ENCODE measurements at places on chromosomes 11 and 22. TPM values are rescaled to one million over a fixed set of nuclear protein-coding genes. Genes with fewer than 3 reads are reported as not detected.

Gene UPK2
- not detected for total RNA-seq

Gene EFEMP2
- 38.8 TPM for total RNA-seq

Gene OR52H1
- total RNA-seq = not detected

Gene SLC35C1
- 9.9 TPM for total RNA-seq

Gene MMP1
- not detected for total RNA-seq

Gene C11orf86
- total RNA-seq = not detected

Gene TCF20
- 61.8 TPM for total RNA-seq

Gene KRTAP5-8
- total RNA-seq = 0.40 TPM

Gene PES1
- total RNA-seq = 44.4 TPM

Gene C11orf68
- total RNA-seq = 74.0 TPM

DNA sequence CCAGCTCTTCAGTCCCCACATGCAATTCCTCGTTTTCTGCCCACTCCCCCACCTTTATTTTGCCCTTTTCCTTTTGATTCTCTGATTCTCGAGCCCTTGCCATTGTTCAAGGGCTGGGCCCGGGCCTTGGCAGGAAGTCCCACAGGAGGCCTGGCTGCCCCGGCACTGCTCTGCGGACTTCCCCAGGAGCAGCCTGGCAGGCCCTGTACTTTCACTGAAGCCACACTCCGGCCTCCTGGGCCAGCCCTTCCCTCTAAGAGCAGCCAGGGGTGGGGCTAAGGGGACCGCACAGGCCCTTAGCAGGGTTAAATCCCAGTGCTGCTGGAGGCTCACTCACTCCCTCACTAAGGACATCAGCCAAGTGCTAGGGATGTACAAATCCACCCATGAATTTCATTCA is 4.1 kb downstream of the LRRC32 start:
- DNase-seq = peak; percentile 29

- DNase-seq = no peak
Observed at GRCh38 chr22:19957445-19957844, 15.8 kb upstream of the TXNRD2 start.

DNA sequence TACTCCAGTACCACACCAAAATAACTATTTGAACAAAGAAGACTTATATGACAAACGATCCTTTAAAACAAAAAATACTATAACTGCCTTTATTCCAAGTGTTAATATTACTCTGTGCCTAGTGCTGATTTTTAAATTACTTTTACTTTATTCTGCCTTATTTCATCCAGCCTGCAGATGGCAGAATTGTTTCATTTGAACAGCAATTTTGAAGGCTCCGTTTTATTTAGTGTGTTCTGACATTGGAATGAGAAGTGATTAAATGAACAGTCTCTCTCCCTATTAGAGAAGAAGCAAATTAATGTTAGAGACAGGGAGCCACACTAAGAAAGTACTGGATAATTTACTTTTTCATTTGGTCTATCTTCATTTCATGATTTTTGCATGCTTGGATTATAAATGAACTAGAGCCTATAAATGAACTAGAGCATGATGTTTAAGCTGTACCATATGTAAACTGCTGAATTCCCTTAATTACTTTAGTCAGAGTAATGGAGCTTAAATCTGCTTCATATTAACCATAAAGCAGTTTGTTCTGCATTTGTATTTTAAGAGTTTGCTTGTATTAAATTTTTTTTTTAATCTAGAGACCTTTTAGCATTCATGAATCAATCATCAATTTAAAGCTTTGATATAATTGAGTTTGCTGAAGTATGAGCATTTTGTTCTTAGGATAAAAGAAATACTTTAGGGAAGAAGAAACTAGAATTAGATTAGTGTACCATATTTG is 9.8 kb downstream of the PDHX start:
- no peak for DNase-seq

- no peak for DNase-seq
Observed at GRCh38 chr22:39524753-39525657, 4.6 kb downstream of the ATF4 start.

DNA sequence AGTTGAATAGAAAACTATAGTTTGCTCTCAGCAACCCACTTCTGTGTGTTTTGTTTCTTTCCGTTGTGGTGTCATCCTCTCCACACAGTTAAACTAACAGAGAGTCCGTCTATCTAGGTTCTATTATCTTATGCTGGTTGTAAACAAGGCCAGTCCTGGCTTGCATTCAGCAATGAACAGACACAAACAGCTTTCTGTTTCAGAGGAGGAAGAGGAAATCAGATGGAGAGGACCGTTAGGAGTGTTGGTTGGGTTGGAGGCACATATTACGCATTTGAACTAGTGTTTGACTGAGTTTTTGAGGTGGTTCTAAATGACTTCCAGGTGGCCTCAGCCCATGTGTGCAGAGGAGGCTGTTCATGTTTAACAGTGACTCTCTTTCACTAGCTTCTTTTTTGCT is 129.5 kb upstream of the SORL1-AS1 start:
- DNase-seq = no peak

- DNase-seq = no peak
Observed at GRCh38 chr22:30743257-30744020, 48.8 kb downstream of the OSBP2 start.

DNA sequence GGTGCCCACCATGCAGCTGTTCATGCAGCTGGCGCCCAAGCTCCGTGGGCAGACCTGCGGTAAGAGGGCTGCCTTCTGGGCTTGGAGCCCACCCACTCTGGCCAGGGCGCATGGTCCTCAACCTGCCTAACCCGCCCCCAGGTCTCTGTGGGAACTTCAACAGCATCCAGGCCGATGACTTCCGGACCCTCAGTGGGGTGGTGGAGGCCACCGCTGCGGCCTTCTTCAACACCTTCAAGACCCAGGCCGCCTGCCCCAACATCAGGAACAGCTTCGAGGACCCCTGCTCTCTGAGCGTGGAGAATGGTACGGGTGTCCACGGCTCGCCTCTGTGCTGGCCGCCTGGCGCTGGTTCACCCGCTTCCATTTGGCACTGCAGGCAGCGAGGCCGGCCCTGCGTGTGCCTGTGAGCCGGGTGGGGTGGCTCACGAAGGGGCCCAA is 11.0 kb downstream of the MUC5AC start:
- DNase-seq = no peak

- DNase-seq = no peak
Observed at GRCh38 chr11:132123854-132124835, 753.7 kb downstream of the NTM start.

- DNase-seq = no peak
Observed at GRCh38 chr11:47915783-47916182, 64.6 kb upstream of the PTPRJ start.

GRCh38 chr11:1515082-1516060 is 28.8 kb upstream of the MOB2 start:
- DNase-seq = peak; percentile 86

DNA sequence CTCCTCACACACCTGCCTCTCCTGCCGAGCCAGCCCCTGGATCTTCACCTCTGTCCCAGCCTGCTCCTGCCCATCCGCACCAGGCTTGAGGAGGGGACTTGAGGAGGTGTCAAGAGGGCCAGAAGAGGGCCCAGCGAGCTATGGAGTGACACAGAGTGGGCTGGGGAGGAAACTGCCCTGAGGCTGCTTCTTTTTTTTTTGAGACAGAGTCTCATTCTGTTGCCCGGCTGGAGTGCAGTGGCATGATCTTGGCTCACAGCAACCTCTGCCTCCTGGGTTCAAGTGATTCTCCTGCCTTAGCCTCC is 21.9 kb upstream of the CDON start:
- DNase-seq = no peak

DNA sequence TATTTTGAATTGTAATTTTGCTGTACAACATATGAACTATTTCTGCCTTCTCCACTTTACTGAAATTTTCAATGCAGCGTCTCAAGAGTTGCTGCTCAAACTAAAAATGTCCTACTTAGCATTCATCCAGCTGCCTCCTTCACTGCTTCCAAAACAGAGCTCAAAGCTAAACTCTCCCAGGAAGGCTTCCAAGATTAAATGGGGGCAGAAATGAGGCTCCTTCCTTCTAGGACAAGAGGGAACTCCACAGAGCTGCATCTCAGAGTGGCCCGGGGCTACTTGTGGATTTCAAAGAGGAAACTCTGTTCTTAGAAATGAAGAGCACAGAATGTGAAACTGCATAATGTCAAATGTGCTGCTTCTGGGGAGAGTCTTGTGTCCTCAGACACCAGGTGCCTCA is 295.9 kb upstream of the NCAM1 start:
- DNase-seq = no peak

GRCh38 chr11:8331767-8332166 is 68.1 kb upstream of the LMO1 start:
- no peak for DNase-seq

DNA sequence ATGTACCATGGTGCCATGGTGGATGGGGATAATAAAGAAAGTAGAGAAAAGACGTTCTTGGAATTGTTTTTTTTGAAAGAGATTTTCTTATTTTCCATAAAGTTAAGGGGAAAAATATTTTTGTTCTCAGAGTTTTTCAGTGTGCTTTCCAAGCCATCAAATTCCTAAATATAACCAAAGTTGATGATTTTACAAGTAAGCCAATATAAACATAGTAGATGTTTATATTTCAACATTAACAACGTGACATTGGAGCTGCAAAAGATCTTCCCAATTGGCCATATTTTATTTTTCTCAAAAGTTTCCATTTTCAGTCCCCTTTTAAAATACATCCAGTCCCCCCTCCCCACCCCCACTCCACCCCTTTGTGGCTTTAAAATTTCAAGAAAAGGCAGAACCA is 80.9 kb upstream of the PICALM start:
- DNase-seq = no peak

- DNase-seq = no peak
Observed at GRCh38 chr22:38325587-38325986, 8.4 kb upstream of the CSNK1E start.

DNA sequence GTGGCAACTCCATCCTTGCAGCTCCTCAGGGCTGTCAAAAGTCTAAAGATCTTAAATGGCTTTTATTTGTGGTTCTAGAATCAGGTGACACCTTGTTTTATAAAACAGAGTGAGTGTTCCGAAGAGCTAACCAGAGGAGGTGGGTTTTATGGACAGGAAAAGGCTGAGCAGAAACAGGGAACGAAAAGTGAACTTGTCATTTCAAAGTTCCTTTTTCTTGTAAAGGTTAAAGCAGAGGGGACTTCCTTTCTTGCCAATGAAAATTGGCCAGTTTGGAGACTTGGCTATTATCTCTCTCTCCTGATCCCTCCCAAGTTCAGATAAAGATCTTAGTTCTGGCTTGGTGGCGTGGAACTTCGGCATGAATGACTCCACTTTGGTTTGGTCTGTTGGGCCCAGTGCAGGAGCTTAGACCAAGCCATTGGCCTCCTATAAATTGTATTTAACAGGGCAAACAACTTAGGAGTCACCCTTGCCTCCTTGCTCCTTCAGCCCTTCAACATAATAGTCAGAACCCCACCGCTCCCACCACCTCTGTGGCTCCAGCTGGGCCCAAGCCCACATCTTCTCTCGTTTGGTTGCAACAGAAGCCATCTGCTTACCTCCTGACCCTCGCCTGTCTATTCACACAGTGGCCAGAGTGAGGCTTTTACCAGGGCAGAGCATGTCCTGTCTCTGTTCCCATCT is 102.4 kb upstream of the THY1 start:
- DNase-seq = no peak

DNA sequence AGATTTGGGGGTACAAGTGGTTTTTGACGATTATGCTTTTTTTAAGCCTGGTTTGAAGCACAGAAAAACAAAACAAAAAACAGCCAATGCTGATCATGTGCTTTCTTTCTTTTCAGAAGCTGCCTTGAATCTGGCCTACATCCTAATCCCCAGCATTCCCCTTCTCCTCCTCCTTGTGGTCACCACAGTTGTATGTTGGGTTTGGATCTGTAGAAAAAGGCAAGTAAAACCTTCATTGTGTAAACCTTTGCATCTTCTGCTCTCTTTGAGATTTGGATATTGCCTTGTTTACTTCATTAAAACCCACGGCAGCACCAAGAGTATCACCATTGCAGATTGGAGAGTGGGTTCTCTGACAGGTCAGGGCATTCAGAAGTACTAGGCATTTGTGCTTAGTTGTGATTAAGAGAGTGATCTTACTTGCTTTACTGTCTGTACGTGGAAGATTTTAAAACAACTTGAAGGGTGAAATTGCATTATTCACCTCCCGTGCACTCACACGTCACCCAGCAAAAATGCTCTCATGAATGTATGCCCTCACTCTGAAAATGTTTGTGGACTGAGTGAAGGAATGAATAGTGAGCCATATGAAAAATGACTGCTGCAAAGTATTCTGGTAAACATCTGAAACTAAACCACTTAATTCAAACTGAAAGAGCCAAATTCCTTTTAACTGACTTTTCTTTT is 17.0 kb downstream of the LAYN start:
- DNase-seq = no peak

DNA sequence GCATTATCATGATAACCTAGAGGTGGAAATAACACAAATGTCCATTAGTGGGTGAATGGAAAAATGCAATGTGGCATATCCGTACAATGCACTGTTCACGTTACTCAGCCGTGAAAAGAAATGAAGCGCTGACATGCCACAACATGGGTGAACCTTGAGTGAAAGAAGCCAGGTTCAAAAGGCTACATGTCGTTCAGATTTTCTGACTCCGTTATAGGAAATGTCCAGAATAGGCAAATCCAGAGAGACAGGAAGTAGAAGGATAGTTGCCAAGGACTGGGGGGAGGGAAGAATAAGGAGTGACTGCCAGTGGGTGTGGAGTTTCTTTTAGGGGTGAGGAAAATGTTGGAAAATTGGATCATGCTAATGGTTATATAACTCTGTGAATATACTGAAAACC is 133.8 kb downstream of the ATXN10 start:
- no peak for DNase-seq

DNA sequence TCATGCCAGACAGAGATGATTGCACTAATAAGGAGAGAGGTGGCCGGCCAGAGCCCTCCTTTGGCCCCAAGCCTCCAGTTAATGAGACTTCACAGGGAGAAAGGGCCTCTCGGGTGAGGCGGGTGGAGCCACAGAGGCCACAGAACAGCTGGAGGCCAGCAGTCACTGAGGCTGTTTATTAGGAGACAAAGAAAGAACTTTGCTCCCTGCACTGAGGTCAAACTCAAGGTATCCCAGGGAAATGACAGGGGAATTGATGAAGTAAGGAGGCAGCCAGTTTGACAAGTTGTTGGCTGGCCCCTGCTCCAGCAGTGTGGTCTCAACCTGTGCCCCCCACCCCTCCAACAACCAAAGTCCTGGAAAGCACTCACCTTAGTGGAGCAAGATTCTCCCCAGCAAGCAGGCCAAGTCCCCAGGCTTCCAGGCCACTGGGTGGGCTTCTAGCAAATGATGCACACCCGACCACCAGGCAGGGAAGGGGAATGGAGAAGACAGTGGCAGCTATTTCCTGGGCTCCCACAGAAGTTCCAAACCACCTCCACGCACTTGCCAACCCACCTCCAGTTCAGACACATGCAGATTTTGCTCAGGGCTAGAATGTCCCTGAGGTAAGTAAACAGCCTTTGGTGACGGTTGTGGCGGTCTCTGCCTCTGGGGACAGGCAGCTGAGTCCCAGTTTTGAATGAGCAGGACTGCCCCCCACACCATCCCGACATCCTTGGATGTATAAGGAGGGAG is 53.2 kb downstream of the RPUSD4 start:
- DNase-seq = no peak
